ENCODE measurements at places on chromosomes 5 and 9.

DNA sequence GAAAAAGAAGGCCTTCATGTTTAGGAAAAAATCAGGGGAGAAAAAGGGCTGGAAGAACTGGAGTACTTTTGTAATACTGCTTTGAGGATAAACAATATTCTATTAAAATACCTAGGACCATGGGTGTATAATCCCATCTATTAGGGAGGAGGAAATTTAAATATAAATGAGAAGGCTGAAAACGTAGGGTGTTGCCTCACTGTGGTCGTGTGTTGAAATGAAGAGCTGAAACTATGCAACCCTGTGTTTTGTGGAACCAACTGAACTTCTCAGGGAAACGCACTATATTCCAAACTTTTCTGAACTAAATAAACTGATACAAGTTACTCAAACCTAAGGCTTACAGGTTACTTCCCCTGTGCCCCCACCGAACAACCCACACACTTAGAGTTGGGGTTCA, 4.5 kb upstream of the CNTLN start:
- DNase-seq = peak; percentile 42

DNA sequence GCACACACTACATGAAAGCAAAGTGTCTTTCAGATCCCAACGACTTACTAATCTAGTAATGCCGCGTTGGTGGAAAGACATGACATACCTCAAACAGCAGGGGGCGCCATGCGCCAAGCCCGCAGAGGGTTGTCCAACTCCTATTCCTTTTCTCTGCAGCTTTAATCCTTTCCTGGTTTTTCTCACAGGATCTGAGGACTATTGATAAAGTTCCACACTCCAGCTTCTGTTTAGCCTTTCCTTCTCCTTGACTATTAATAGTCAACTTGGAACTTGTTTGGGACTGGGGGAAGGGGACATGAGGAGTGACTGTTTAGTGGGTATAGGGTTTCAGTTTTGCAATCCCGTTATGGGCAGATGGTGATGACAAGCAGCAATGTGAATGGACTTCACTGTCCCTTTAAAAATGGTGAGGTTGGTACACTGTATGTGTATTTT, 62.9 kb downstream of the OTULIN start:
- peak; percentile 88 for DNase-seq

DNA sequence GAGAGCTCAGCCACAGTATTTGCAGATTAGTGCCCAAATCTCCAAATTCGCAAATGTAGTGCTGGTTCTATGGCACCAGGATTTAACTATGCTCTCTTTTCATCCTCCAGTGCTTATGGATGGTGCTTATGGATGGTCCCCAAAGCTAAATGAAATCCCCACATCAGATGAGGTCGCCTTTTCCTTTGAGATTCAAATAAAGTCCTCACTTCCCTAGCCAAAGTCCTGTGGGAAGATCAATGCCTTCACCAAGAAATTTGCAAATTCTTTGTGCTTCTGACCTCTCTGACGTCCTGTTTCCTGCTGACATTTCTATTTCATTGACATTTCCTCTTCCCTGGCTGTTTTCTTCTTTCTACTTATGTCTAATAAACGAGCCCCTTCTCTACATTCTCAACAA, 1077.0 kb upstream of the C9orf72 start:
- no peak for DNase-seq

DNA sequence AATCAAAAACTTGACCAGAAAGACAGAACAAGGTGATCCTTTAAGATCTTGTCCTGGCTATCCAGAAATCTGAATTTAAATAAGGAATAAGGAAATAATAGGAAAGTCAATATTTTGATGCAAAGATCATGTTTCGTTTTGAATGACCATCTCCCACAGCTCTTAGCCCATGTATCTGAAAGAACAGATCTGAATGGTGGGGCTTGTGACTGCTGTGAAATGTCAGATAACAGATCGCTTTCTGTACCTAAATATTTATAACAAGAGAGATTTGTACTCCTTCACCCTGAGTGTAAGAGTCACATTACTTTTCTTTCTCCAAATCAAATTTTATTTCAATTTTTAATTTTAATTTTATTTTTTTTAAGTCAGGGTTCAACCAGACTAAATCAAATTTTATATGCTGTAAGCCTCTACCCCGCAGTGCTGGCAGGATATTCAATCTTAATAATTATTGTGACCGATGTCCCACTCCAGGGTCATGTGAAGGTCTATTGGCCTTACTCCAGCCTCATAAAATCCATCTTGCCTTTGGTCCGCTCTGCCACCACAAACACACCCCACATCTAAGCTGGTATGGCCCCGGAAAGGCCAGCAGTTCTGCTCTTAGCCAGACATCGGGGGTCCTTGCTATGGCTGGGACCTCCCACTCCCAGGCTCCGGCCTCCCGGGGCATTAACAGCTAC, 7.0 kb upstream of the SLC26A2 start:
- no peak for DNase-seq

DNA sequence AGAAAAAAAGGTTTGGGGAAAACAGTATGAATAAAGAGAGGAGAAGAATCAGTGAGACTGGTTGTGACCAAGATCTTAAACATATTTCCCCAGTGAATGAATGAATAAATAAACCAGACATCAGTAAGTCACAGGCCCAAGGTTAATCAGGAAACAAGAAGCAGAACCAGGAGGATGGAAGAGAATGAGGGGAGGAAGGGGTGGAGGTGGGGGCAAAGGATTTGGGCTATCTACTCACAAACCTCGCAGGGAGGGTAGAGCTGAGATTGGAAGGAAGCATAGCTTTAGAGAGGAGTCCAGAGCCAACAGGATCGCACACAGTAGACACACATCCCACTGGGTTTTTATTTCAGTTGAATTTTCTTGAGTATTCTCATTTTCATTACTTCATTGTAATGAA, 47.7 kb upstream of the RICTOR start:
- DNase-seq = no peak

DNA sequence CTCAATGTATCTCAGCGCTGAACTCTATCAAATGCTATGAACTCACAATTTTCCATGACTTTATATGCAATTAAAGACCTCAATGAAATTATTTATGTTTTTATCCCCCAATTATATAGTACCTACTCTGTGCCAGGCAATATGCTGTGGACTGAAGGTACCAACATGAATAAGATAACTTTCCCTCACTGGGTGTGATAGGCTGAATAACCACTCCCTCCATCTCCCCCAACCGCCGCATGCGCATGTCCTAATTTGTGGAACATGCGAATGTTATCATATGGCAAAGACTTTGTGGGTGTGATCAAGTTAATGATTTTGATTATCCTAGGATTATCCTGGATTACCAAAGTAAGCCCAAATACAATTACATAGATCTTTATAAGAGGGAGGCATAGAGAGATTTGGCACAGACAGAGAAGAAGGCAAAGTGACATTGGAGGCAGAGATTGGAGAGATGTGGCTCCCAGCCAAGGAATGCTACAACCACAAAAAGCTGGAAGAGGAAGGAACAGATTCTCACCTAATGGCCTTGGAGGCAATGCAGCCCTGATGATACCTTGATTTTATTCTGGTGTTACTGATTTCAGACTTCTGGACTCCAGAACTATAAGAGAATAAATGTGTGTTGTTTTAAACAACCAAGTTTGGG, 149.1 kb upstream of the VCAN start:
- DNase-seq = no peak

GRCh38 chr5:54822324-54822687, 163.1 kb downstream of the ESM1 start:
- no peak for DNase-seq

DNA sequence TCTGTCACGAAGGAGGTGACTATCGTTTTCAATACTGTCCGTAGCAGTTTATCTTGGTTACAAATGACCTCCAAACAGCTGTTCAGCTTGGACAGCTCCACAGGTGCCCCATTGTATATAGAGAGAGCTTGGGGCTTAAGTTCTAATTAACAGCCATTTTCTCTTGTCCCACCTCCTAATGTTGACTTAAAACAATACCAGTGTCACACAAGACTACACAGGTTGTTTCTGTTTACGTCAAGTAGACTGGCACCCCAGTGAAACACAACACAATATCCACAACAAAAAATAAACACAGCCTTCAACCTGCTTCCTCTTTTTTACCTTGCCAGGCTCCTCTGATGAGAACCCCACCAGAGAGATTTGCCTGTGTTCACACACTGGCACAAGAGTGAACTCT, 39.8 kb upstream of the TLE1 start:
- DNase-seq = no peak

- DNase-seq = no peak
These were observed 34.4 kb upstream of the SLC25A51 start for GRCh38 chr9:37938121-37938891.

DNA sequence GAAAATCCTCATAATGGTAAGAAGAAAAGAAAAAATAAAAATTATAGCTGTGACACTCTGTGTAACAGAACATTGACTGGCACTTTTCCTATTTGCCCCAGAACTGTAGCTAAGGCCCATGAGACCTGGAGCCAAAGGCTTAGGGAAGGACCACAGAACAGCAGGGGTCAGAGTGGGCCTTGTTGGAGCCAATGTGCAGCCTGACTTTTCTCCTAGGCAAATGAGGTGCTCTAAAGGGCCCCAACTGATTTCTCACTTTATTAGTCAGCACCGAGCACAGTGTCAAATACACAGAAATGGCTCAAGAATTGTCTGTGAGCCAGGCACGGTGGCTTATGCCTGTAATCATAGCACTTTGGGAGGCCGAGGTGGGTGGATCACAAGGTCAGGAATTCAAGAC, 4.0 kb upstream of the MEGF9 start:
- no peak for DNase-seq

- DNase-seq = no peak
These were observed 173.3 kb upstream of the WWC1 start for GRCh38 chr5:168118042-168118668.

- DNase-seq = no peak
These were observed 12.8 kb downstream of the EXOC3 start for GRCh38 chr5:455806-456205.

DNA sequence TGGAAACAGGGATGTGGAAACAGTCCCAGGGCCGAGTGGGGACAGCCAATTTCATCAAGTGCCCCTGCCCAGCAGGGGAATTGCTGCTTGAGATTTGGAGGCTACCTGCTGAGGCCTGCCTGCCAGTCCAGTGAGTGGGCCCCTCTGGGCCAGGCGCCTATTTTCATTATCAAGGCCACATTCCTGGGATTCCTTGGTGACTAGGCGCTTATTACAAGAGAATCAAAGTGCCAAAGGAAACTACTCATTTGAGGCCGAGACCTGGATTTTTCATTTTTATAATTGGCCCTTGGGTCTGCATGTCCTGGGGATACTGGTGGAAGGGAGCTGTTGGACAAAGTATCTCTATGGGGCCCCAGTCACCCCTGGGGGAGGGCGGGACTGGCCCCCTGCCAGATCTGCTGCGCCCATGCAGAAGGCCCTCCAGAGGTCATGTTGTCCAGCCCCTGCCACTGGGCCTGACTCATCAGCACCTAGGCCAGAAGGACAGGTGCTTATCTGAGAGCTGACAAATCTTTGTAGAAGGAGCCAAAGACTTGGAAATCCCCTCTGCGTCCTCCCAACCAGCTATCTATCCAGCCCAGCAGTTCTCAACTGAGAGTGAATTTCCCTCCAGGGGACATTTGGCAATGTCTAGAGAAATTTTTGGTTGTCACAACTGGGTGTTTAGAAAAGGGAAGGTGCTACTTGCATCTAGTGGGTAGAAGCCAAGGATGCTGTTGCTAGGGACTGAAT, 45.6 kb downstream of the FOXI1 start:
- no peak for DNase-seq

DNA sequence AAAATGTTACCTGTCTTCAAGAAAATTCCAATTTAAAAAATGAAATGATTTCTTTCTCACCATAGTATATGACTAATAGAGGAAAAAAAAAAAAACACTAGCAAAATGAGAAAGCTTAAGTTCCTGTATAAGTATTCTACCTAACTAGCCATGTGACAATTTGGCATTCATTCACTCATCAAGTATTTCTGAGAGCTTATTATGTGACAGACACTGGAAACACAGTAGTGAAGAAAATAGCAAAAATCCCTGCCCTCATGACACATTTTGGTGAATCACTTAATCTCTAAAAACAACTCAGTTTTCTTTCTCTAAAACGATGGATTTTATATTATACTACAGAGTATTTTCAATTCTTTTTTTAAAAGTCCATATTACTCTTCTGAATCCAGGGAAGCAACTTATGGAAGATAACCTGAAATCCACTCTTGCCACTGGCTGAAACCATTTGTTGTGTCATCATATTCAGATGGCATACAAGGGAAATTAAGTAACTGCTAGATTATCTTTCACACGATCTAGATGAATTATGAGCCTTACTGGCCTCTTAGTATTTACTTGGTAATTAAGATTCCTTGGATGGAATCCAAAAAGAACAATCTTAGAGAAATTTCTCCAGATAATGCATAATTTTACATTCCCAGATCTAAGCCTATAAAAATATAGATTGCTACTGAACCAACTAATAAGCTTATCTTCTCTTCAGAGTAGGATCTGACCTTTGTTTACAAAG, 5.5 kb downstream of the PTBP3 start:
- peak; percentile 77 for DNase-seq

- DNase-seq = no peak
These were observed 244.0 kb downstream of the GABRB2 start for GRCh38 chr5:161302559-161302958.

DNA sequence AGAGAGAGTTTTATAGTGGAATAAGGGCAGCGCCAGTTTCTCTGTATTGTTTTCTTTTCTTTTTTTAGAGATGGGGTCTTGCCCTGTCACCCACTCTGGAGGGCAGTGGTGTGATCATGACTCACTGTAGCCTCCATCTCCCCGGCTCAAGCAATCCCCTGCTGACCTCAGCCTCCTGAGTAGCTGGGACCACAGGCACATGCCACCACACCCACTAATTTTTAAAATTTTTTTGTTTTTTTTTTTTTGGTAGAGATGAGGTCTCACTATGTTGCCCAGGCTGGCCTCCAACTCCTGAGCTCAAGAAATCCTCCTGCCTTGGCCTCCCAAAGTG, 119.0 kb downstream of the PIK3R1 start:
- peak; percentile 46 for DNase-seq

- peak; percentile 89 for DNase-seq
These were observed 2.0 kb downstream of the HAVCR2 start for GRCh38 chr5:157106630-157107461.

DNA sequence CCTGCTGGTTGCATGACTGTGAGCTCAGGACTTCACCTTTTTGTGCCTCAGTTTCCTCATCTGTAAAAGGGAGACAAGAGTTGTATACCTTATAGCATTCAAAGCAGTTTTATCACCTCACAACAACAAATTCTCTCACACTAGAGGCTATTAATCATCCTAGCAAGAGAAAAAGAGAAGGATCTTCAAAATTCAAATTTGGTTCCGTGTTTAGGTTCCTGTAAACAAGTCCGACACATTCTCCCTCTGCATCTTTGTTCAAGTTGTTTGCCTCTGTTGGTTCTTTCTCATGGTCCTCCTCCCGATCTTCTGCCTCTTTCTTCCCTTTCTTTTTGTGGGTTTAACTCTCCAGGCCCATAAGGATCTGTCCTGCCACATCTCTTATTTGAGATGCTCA, 218.0 kb downstream of the PIK3R1 start:
- DNase-seq = peak; percentile 57
